Spinal cord (tissue), 10 donors: ENCODE measurements at places on chromosomes 11 and 22. TPM values are rescaled to one million over a fixed set of nuclear protein-coding genes. Genes with fewer than 3 reads are reported as not detected.

DNA sequence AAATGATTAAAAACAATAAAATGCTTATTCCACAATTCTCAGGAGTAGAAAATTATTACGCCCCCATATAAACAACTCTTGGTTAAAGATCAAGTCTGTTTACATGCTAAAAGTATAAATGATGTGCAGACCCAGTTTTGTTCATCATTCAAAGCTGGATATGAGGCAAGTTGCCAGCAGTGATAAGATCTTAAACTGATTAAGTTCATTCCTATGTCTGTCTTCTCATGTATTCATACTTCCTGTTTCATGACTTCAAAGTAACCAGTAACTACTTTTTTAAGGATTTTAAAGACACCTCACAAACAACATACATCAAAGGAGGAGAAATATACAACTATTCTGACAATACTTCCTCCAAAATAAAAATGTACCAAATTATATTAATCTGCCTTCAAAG, 55.0 kb upstream of the ARHGAP32 start:
- no peak for DNase-seq

TRIM51G gene
- not detected for total RNA-seq

GRIA4 gene
- total RNA-seq, result 49.0 TPM

- peak; percentile 54 for DNase-seq
Observed at GRCh38 chr11:84819537-84819936, 807.6 kb downstream of the DLG2 start.

DNA sequence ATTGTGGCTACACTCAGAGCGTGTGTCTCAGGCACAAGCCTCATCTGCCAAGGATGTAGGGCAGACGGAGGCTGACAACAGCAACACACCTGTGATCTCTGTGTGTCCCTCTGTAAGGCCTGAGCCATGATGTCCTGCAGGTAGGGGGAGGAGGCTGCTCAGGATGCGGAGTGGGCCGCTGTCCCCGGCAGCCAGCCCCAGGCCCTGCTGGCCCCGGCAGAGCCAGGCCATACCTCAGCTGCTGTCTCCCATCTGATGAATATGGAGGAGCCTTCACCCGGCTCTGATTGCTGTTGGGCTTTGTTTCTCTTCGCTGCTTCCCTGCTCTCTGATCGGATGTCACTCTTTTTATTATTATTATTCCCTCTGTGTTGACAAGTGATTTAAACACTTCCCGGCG, 83.6 kb upstream of the NCAM1 start:
- no peak for DNase-seq

APOC3 gene
- 1.4 TPM for total RNA-seq

DNA sequence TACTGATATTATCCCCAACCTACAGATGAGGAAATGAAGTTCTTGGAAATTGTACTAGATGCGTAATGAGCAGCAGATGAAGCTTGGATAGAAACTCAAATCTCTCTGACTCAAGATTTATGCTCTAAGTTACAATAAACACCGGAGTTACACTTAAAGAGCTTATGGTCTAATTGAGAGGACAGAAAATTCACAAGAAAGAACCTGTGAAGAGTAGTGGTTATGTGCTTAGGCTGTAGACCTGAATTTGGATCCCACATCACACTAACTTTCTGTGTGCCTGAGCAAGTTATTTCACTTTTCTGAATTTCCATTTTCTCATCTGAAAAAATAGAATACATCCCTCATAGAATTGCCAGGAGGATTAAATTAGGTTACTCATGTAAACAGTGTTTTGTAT, 58.5 kb downstream of the FLI1 start:
- DNase-seq, result no peak

DNA sequence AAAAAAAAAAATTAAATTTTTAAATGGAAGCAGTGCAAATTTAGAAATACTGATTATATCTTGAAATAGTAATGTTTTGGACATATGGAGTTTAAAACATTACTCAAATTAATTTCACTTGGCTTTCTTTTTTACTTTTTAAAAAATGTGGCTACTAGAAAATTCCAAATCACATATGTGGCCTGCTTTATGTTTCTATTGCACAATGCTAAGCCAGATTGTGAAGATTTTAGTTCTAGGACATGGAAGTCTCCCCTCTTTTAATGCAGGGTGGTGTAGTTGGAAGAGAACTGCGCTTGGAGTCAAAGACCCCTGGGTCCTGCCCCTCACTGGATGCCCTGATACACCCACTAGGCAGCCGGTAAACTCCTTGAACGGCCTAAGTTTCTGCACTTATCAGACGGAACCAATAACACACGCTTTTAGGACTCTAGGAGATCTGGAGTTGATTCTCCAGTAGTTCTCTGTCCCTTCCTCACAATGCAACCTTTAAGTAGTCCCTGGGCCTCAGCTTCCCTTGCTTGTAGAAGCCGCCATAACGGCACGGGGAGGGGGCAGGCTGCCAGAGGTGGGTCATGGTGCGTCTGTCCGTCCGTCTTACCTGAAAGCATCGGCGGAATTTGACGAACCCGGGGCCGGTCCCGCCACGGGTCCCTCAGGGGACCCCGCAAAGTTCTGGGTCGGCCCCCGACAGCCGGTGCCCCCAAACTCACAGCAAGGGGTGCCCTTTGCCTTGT, 505 bp downstream of the FAM227A start:
- DNase-seq, result peak; percentile 22

DNA sequence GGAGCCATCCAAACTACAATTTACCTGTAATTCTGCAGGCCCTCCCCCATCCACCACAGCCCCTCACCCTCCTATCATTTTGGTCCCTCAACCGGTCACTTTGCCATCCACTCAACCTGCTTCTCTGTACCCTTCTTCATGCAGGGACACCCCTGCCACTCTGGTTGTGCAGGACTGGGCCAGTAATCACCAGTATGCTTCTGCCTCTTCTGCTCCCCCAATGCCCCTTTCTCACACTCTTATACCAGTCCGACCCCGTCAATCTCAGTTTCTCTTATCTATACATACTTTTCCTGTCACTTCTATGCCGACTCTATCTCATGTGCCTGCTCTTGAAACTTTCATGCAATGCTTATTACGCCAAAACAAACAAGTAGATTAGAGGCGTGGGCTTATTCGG, 5.1 kb upstream of the COMT start:
- DNase-seq, result no peak

GRCh38 chr11:7528514-7529049, 14.8 kb downstream of the PPFIBP2 start:
- no peak for DNase-seq
